Left colon (tissue), 2 donors: ENCODE measurements at places on chromosomes 5 and 9.

GRCh38 chr9:102497709-102498108 is 497.4 kb upstream of the CYLC2 start:
- no peak for DNase-seq

- no peak for DNase-seq
Measured at GRCh38 chr5:54257366-54258118, 52.8 kb downstream of the ARL15 start.

DNA sequence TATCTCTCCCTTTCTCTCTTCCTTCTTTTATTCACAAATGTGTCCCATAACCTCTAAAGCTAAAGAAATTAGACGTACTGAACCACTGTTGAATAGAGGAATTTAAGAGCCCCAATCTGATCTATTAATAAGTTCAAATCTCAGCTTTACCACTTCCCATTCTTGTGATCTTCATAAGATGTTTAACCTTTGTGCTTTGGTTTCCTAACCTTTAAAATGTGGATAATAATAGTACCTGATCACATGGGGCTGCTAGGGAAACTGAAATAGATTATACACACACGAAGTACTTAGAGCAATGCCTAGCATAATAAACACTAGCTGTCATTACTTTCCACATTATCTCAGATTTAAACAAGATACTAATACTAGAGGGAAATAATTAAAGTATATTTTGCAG is 324.3 kb upstream of the SEMA6A start:
- no peak for DNase-seq

DNA sequence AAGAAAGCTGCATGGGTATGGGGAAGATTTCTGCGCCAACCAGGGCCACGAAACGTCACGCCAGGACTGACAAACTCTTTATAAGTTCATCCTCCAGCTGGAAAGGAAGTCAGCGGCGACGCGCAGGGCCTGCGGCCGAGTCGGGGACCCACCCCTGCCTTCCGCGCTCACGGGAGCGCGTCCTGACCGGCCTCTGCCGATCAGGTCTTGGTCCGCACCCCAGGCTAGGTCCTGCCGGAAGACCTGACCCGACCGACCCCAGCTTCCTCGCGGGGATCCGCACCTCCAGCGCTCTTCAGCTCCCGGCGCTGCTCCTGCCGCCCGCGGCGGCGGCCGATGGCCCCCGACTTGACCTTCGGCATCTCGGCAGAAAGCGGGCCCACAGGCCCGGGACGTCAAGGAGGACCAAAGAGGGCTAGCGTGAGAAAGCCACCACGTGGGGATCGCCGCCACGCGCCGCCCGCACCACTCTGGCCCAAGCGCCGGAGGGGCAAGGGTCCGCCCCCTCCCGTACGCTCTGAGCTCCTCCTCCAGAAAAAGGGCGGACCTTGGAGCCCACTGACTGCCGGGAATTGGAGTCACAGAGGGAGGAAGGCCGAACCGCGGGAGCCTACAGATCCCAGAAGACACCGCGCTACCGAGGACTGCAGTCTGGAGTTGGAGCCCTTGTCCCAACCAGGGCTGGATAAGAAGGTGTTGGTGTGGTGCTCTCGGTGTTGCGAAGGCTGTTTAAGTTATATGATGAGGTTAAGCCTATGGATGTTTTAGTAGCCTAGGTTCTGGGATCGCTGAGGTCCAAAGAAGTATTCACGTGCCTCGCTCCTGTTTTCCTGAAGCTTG is at the start of gene DIMT1:
Gene DIMT1, minus strand, starts transcription at position 495 of the 840 bp plus-strand sequence. Its CDS starts 133 bp downstream, at position 362.
- DNase-seq = peak; percentile 97

GRCh38 chr5:57491369-57491965 is 8.9 kb upstream of the ACTBL2 start:
- no peak for DNase-seq

- no peak for DNase-seq
Measured at GRCh38 chr5:108101130-108101529, 280.8 kb downstream of the FBXL17 start.

GRCh38 chr5:96633820-96634219 is 28.4 kb upstream of the CAST start:
- DNase-seq = no peak

DNA sequence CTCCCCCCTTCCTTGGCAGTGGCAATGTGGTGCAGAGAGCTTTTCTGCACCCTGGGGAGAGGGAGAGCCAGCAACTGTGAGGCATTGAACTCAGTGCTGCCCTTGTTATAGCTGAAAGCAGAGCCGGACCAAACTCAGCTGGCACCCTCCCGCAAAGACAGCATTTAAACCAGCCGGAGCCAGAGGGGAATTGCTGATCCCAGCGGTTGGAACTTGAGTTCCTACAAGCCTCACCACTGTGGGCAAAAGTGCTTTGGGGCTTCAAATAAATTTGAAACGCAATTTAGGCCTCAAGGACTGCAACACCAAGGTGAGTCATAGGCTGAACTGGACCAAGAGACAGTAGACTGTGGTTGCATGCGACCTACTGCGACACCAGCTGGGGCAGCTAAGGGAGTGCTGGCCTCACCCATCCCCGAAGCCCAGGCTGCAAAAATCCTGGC is 207.6 kb upstream of the CDKN2B start:
- no peak for DNase-seq

DNA sequence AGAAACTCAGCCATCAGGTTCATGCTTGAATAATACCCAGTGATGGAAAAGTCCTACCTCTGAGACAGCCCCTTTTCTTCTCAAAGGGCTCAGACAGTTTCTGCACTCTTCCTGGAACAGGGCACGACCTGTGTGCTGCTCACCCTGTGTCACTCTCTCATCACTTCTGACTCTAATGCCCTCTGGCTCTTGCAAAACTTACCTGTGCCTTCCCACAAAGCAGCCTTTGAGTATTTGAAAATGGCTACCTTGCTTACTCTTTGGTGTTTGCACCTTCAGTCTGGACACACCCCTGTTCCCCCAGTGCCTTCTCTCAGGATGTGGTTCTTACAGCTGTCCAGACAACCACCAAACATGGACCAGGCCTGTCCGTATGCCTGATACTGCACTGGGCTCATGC is 171.4 kb downstream of the GRIA1 start:
- DNase-seq = no peak

- no peak for DNase-seq
Measured at GRCh38 chr5:10808347-10809226, 47.6 kb upstream of the DAP start.

GRCh38 chr5:57315941-57316340 is 142.1 kb downstream of the GPBP1 start:
- no peak for DNase-seq
